Endothelial cell of coronary artery (primary cell): ENCODE measurements at places on chromosomes 16 and 17. TPM values are rescaled to one million over a fixed set of nuclear protein-coding genes. Genes with fewer than 3 reads are reported as not detected.

Gene HNF1B
- not detected in 2 replicates for total RNA-seq

Gene RNU2-1
- total RNA-seq = not detected in 2 replicates

Gene CDC42EP4
- total RNA-seq = 16.6 and 28.2 TPM in 2 replicates

Gene PRSS53
- total RNA-seq = 0.45 and 1.8 TPM in 2 replicates

Gene SGCA
- total RNA-seq = 0.75 TPM in 1 of 2 replicates, not detected in the other

Gene CES3
- total RNA-seq = 0.09 and 0.19 TPM in 2 replicates

Gene NLRC3
- total RNA-seq = 0.66 and 1.9 TPM in 2 replicates

Gene PRDM7
- not detected in 2 replicates for total RNA-seq

Gene AGRP
- total RNA-seq = not detected in 2 replicates

Gene LGALS9C
- total RNA-seq = not detected in 2 replicates

Gene IRF8
- total RNA-seq = under 0.01 TPM in 1 of 2 replicates, not detected in the other

Gene PABPN1L
- total RNA-seq = not detected in 2 replicates

Gene CLDN9
- total RNA-seq = not detected in 2 replicates

Gene ACAP1
- total RNA-seq = 0.45 and 0.66 TPM in 2 replicates

Gene KRT33B
- total RNA-seq = not detected in 2 replicates

Gene PIRT
- not detected in 2 replicates for total RNA-seq

Gene TSR3
- total RNA-seq = 64.8 and 70.5 TPM in 2 replicates

Gene EVPLL
- total RNA-seq = not detected in 2 replicates

Gene DLX3
- total RNA-seq = not detected in 2 replicates

Gene HOXB13
- total RNA-seq = not detected in 2 replicates
